ENCODE measurements at places on chromosomes 1 and 21.

- DNase-seq: no peak
Observed at GRCh38 chr1:95086949-95087533, 14.3 kb upstream of the ALG14 start.

DNA sequence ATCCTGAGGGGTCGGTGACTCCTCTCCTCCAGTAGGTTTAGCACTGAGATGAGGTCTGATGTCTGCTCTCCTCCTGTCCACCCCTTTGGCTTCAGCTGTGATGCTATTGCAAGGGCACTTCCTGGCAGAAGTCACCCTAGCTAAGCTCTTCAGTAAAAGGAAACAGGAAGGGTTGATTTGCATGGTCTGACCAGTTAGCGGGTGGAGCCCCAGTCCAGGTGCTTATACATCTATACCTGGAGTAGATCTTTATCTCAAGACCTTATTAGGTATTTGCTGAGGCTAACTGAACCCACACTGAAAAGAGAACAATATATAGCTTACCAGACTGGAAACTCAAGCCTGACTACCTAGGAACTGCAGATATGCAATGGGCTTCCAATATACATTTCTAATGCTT, 28.9 kb upstream of the NFASC start:
- DNase-seq: no peak

DNA sequence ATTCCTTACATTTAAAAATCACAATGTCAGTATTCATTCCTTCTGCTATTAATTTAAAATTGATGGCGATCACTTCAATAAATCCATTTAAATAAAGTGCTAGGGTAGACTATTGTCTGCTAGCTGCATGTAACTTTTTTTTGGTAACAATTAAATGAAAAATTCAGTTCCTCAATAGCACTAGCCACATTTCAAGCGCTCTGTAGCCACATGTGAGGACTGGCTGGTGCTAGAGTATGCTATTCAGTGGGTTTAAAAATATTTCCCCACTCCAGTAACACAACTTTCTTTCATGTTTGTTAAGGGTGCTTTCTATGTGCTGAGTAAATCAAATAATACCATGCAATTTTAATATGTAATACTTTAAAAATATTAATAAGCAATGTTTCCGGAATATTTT, 108.2 kb downstream of the LTN1 start:
- DNase-seq: no peak

DNA sequence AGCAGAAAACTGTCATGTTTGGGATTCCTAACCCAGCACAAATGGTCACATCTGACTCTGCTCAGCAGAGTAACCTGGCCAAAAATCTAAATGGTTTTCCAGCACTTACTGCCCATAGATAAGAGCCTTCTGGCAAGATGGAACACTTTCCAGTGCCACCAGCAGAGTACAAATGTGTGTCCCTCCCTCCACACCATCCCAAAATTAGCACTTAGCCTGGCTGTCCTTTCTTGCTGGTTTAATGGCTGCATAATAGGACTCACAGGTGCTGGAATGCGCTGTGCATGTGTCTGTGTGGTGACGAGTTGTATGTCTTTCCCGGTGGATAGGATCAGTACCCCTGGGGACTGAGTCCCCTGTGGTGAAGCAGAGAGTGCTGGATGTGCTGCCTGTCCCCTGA, 49.8 kb upstream of the GJB5 start:
- no peak for DNase-seq

- no peak for DNase-seq
Observed at GRCh38 chr1:53517821-53518352, 58.7 kb downstream of the DMRTB1 start.

DNA sequence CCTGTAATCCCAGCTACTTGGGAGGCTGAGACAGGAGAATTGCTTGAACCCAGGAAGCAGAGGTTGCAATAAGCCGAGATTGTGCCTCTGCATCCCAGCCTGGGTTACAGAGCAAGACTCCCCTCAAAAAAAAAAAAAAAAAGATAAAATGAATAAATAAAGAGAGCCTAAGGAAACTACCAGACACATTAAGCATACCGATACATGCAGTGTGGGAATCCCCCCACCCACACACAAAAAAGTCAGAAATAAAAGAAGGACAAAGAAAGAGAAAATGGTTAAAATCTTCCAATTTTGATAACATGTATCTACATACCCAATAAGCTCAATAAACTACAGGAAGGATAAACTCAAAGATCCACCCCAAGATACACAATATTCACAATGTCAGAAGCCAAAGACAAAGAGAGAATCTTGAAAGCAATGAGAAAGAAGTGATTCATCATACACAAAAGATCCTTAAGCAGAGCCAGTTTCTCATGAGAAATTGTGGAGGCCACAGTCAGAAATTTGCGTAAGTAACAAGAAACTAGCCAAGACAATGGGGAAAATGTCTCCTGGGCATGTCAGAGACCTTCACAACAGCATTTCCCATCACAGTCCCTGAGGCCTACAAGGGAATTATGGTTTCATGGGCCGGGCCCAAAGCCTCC, 1197.0 kb downstream of the AMY1C start:
- DNase-seq: no peak

- DNase-seq: no peak
Observed at GRCh38 chr1:219564109-219564508, 48.8 kb downstream of the ZC3H11B start.

- DNase-seq: no peak
Observed at GRCh38 chr1:233042834-233043233, 92.4 kb downstream of the NTPCR start.
